Frontal cortex (tissue), 4 donors: ENCODE measurements at places on chromosomes 4 and X. TPM values are rescaled to one million over a fixed set of nuclear protein-coding genes. Genes with fewer than 3 reads are reported as not detected.

LANCL3 gene
- total RNA-seq = 1.2 TPM

SPACA5 gene
- not detected for total RNA-seq

ETNPPL gene
- total RNA-seq = 0.41 TPM

CXorf49 gene
- total RNA-seq = not detected

APOO gene
- total RNA-seq = 27.7 TPM

CCDC158 gene
- total RNA-seq = 6.1 TPM

PARM1 gene
- 7.3 TPM for total RNA-seq

CAPN6 gene
- under 0.01 TPM for total RNA-seq

FGG gene
- not detected for total RNA-seq

MAEA gene
- 31.4 TPM for total RNA-seq

NOX1 gene
- not detected for total RNA-seq

ZCCHC12 gene
- total RNA-seq = 61.6 TPM

FRAS1 gene
- total RNA-seq = 13.0 TPM

MAGEB10 gene
- not detected for total RNA-seq

FGA gene
- total RNA-seq = not detected
